A549 (cell line): ENCODE measurements at places on chromosomes 4 and X.

GRCh38 chrX:95764972-95765451 lies 919.6 kb upstream of the DIAPH2 start:
- peak; percentile 40 for DNase-seq

DNA sequence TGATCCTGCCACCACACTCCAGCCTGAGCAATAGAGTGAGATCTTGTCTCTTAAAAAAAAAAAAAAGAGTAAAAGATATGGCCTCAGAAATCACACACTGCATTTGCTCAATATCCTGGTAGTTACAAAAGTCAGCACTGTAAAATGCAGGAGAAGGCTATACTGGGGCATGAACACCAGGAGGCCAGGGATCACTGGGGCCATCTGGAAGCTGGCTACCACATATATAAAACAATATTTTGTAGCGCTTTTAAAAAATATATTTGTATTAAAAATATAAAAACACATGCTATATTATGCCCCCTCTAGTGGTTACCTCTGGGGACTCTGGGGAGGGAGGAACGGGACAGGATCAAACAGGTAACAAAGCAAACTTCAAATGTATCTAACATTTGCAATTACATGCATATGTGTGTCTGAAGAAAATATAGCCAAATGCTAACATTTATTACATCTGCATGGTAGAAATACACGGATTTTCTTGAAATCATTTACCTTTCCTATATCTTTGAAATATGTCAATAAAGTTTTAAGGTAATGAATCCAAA lies 4.0 kb downstream of the C4orf46 start:
- DNase-seq, result peak; percentile 53

DNA sequence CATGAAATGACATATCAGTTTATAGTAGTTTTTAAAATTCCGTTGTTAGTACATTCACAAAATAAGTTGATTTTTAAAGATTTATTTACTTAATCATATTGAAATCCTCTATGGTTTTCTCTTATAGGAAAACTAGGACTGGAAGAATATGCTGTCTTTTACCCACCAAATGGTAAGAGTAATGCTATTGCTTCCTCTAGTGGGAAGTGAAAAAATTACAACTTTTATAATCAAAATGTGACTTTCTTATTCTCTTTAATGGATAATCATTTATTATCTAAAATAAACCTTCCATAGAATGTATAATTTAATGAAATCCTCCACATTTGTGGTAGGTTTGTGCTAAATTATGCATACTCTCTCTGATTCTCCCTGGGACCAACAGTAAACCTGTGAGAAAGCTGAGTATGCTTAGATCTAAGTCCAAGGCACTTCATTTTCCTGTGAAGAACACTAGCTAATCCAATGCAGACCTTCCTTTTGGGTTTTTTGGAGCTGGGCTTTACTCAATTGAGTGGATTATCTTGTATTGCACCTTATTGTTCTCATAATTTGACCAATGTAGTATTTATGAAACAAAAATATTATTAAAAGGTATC lies 136.2 kb downstream of the TBC1D19 start:
- DNase-seq, result peak; percentile 4

GRCh38 chr4:106497271-106497670 lies 128.7 kb upstream of the GIMD1 start:
- no peak for DNase-seq

DNA sequence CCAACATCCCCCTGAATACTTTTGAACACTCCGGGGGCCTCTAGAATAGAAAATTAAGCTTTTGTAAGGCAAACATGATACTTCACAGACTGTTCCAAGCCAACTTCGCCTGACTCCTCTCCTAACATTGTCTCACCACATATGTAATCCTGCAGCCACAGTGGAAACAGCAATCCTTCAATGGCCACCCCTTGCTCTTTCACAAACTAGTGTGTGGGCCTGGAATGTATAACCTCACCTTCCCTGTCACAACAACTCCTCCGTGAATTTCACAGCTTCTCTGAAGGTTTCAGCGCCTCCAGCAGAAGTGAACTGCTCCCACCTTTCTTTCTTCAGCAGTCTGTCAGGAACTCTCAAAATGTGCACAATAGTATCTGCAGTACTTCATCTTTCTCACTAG lies 185.1 kb downstream of the ADGRL3 start:
- DNase-seq, result no peak

DNA sequence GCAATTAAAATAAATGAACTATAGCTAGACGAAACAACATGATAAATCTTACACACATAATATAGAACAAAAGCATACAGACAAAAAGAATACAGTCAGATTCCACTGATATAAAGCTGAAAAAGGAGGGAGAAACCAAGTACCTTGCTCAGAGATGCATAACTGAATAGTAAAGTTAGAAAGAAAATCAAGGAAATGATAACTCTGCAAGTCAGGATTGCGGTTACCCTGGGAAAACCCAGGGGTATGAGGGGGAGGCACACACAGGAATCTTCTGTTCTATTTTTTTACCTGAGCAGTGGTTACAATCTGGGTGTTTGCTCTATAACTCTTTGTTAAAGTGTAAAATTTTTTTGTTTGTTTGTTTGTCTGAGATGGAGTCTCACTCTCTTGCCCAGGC lies 209.1 kb downstream of the CBR4 start:
- no peak for DNase-seq

DNA sequence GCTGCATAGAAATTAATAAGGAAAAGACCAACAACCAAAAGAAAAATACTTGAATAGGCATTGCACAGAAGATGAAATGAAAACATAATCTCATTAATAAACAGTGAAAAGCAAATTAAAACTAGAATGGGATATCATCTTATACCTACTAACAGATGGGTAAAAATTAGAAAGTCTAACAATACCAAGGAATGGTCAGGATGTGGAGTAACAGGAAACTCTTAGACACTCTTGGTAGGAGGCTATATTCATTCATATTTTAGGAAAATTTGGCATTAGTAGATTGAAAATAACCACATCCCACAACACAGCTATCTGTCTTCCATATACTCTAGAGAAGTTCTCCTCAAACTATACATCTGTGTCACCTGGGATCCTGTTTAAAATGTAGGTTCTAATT lies 36.3 kb downstream of the SEC24B start:
- DNase-seq, result no peak

DNA sequence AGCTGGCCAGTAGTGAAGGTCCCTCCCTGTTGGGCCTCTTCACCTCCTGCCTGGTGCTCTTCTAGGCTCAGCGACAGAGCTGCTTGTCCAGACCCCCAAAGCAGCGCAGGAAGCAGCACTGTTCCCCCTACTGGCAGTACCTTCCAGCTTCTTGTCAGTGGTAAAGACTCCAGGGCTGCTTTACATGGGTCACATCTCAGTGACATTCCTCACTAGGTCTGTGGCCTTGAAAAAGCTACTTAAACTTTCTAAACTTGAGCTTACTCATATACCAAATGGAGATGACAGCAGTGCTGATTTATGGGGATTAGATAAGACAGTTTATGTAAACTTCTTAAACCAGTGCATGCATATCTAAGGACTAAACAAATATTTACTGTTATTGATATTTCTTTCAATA lies 117.3 kb downstream of the FAT4 start:
- no peak for DNase-seq

DNA sequence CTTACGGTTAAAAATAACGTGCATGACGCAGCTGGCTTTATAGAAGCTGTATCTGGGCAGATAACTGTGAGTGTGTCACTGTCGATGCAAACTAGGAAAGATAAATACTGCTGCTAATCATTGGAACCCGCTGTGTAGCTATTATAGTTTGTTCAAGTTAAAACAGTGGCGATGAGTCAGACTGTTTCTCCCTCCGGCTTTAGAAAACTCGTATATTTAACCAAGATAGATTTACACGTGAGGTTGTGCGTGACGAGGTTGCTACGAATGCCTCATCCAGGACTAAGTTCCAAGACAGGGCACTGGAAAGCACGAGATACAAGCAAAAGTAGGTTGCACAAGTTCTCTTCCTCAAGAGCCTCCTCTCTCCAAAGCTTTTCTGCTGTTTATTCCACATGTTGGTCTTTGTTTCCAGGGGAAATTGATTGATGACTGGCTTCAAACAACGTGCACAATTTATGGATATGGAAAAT lies 270.7 kb downstream of the FBXW7 start:
- peak; percentile 21 for DNase-seq

- no peak for DNase-seq
Measured at GRCh38 chr4:96652158-96652557, 812.3 kb downstream of the PDHA2 start.

GRCh38 chr4:23091711-23092110 lies 399.0 kb downstream of the GBA3 start:
- DNase-seq, result no peak

DNA sequence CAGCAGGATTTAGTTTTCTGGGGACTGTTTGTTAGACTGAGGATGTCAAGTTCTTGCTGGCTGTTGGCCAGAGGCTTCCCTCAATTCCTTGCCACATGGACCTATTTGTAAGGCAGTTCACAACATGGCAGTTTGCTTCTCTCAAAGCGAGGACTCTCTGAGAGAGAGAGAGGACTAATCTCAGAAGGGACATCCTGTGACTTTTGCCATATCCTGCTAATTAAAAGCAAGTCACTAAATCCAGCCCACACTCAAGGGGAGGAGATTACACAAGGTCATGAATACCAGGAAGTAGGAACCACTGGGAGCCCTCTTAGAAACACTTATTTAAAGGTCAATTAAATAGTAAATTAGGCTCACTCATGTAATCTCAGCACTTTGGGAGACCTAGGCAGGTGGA lies 38.2 kb downstream of the PPP1R2C start:
- DNase-seq, result no peak

DNA sequence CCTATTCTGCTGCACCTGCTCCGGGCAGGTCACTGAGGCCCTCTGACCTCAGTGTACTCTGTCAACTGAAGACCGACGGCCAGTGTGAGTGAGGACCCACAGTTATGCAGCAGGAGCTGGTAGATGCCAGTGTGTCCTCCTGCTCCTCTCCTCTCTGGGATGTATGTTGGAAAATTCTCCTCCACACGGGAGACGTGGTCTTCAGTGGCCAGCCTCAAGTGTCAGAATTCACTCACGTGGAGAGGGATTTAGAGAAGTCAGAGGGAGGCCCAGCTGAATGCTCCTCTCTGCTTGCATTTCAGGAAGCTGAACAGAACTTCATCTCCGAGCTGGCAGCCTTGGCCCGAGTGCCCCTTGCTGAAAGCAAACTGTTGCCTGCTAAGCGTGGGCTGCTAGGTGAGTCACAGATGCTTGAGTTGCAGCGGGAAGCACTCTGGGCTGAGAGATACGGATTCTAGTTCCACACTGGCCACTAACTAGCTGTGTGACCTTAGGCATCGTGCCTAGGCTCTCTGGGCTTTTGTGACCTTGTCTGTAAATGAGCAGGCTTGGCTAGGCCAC lies 83.6 kb downstream of the CRMP1 start:
- no peak for DNase-seq

GRCh38 chrX:6382284-6382683 lies 152.6 kb downstream of the VCX3A start:
- DNase-seq, result no peak

DNA sequence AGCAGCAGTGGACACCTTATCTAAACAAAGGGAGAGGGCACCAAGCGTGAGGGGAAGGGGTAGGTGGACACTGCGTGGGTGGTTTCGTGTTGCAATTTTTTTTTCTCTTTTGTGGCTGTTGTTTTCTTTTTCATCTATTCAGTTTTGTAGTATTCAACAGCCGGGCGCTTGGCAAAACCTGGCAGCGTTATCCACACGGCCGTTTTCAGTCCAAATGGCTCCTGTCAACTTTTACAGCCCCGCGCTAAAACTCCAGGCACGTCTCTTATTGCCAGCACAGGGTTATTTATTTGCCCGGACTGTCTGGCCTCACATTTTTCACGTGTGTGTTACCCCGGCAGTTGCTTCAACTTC lies 192.2 kb downstream of the BCOR start:
- no peak for DNase-seq
